Muscle of leg (tissue), 16 donors: ENCODE measurements at places on chromosomes 2 and 18. TPM values are rescaled to one million over a fixed set of nuclear protein-coding genes. Genes with fewer than 3 reads are reported as not detected.
A peak's percentile ranks its signal among the peaks of the same experiment; 100 is the strongest.

- peak; percentile 38 for DNase-seq
Measured at GRCh38 chr2:70901227-70902066, 34.3 kb upstream of the ATP6V1B1 start.

DNA sequence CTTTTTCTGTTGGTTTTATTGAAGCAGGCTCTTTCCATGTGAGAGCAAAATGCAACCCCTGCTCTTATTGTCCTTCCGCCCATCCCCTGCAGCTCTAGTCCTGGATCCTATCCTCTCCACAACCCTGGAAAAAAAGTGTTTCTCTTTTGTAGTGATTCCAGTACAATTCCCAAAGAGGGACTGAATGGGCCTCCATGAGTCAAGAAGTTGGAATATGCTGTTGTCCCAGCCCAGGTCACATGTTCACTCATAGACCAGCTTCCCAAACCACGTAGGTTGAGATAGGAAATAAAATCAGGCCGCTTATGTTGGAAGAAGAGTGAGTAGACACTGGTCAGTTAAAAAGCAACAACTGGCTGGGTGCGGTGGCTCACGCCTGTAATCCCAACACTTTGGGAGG is 39.4 kb downstream of the CPO start:
- peak; percentile 86 for DNase-seq

DNA sequence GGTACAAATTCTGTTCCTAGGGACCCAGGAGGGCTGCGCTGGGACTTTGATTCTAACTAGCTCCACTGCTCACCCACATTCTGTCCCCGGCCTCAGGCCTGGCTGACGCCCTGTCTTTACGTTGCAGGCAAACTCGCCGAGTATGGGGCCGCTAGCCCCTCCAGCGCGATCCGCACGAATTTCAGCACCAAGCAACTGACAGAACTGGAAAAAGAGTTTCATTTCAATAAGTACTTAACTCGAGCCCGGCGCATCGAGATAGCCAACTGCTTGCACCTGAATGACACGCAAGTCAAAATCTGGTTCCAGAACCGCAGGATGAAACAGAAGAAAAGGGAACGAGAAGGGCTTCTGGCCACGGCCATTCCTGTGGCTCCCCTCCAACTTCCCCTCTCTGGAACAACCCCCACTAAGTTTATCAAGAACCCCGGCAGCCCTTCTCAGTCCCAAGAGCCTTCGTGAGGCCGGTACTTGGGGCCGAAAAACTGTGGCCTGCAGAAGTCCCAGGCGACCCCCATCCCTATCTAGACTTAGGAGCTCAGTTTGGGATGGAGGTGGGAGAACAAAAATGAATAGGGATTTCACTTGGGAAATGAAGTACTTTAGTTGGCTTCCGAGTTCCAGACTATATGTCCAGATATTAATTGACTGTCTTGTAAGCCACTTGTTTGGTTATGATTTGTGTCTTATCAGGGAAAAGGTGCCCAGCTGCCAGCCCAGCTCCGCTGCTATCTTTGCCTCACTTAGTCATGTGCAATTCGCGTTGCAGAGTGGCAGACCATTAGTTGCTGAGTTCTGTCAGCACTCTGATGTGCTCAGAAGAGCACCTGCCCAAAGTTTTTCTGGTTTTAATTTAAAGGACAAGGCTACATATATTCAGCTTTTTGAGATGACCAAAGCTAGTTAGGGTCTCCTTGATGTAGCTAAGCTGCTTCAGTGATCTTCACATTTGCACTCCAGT is 1.5 kb downstream of the HOXD1 start:
- DNase-seq, result peak; percentile 47

The MGAT4A gene
- 3.8 TPM for polyA plus RNA-seq

DNA sequence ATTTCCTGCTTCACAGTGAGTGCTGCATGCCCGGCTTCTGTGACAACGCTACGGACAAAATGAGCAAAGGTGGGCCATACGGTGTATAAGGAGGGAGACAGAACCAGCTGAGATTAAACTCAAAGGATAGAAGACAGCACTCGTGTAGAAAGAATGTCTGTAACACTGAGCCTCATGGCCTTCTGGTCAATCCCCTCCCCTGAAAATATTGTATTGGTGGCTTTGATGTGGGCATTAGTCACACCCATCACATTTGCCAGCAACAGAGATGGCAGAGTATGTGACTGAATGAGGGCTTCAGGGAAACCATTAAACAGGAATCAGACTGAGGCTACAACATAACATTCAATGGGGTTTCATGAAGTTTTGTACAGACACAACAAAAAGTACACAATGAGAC is 287.8 kb upstream of the CCDC68 start:
- DNase-seq, result no peak

GRCh38 chr18:10284540-10285282 is 169.7 kb upstream of the APCDD1 start:
- peak; percentile 38 for DNase-seq

DNA sequence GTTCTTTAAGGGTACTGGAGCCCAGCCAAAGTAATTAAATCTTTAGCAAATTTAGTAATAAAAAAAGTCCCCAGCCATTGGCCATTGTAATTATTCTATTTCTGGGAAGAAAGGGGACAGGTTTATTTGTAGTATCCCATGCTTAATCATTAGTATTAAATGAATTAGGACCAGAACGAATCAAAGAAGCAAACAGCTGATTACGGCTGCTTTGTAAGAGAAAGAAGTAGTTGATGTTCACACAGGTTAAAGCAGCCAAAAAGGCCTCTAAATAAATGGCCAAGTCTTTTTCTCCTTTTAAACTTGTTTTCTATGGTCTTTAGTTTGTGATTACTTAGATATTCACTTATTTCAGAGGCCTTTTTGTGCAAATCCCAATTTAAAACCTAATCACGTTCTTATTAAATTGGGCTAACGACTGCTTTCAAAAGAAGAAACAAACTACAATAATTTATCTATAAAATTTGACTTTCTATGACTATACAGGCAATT is 48.6 kb upstream of the DNAH7 start:
- DNase-seq, result no peak

The BOLL gene
- 1.3 TPM for polyA plus RNA-seq

The UGT1A6 gene
- polyA plus RNA-seq, result not detected
